ENCODE measurements at places on chromosomes 6 and 20. TPM values are rescaled to one million over a fixed set of nuclear protein-coding genes. Genes with fewer than 3 reads are reported as not detected.

The RAB44 gene
- 0.06 TPM for total RNA-seq

The CLPSL2 gene
- not detected for total RNA-seq

The CDH4 gene
- total RNA-seq = 0.21 TPM

The SLC4A11 gene
- total RNA-seq = not detected

The SIRPG gene
- total RNA-seq = 0.29 TPM

The TRIM15 gene
- total RNA-seq = not detected

The JPH2 gene
- total RNA-seq = 99.0 TPM

The SPEF1 gene
- total RNA-seq = not detected

The HEY2 gene
- 2.6 TPM for total RNA-seq

The MYT1 gene
- total RNA-seq = 1.3 TPM

The SLC44A4 gene
- not detected for total RNA-seq

The CLPSL1 gene
- not detected for total RNA-seq

The UNC5CL gene
- 0.46 TPM for total RNA-seq

The SLC25A27 gene
- 18.8 TPM for total RNA-seq

The ZNF322 gene
- total RNA-seq = 17.0 TPM

The MRAP2 gene
- 0.57 TPM for total RNA-seq

The CST1 gene
- total RNA-seq = not detected

The BANF2 gene
- total RNA-seq = not detected

The CALHM4 gene
- not detected for total RNA-seq

The HSF2 gene
- 42.9 TPM for total RNA-seq

The ASXL1 gene
- 37.0 TPM for total RNA-seq

The OR2H2 gene
- not detected for total RNA-seq

The LHFPL5 gene
- not detected for total RNA-seq

The TMEM200A gene
- 0.18 TPM for total RNA-seq

The WFDC9 gene
- total RNA-seq = not detected

The MEP1A gene
- total RNA-seq = not detected

The XKR7 gene
- not detected for total RNA-seq

The SNAP91 gene
- 0.89 TPM for total RNA-seq

The HLA-DMA gene
- total RNA-seq = 26.6 TPM

The KIF3B gene
- 14.4 TPM for total RNA-seq

The KCNK5 gene
- total RNA-seq = 1.1 TPM

The RIPPLY2 gene
- not detected for total RNA-seq

The MAS1 gene
- 0.03 TPM for total RNA-seq

The CAPN11 gene
- total RNA-seq = not detected

The JARID2 gene
- total RNA-seq = 6.8 TPM

The OPRM1 gene
- not detected for total RNA-seq

The PDYN gene
- total RNA-seq = not detected

The BTN3A1 gene
- 6.8 TPM for total RNA-seq

The ECT2L gene
- total RNA-seq = 0.43 TPM

The PSMB9 gene
- 12.5 TPM for total RNA-seq

The LGSN gene
- total RNA-seq = not detected

The ZNF831 gene
- 0.17 TPM for total RNA-seq

The BEND6 gene
- 2.3 TPM for total RNA-seq

The HUS1B gene
- total RNA-seq = not detected

The ASIP gene
- 0.67 TPM for total RNA-seq

The NTSR1 gene
- total RNA-seq = not detected

The TCP11 gene
- total RNA-seq = not detected

The CRISP3 gene
- total RNA-seq = not detected

The SEMG1 gene
- not detected for total RNA-seq

The SLC17A4 gene
- total RNA-seq = not detected

The LATS1 gene
- total RNA-seq = 19.0 TPM

The CCN5 gene
- 85.2 TPM for total RNA-seq

The SMPDL3A gene
- 8.0 TPM for total RNA-seq

The HLA-DRB1 gene
- 122 TPM for total RNA-seq

The FAM83C gene
- not detected for total RNA-seq

The CGA gene
- 0.50 TPM for total RNA-seq

The TP53TG5 gene
- total RNA-seq = 1.5 TPM

The CCN6 gene
- not detected for total RNA-seq

The CCDC170 gene
- 1.4 TPM for total RNA-seq

Measured in right cardiac atrium (tissue), 5 donors.